ENCODE measurements at places on chromosomes 5 and 9. TPM values are rescaled to one million over a fixed set of nuclear protein-coding genes. Genes with fewer than 3 reads are reported as not detected.

DNA sequence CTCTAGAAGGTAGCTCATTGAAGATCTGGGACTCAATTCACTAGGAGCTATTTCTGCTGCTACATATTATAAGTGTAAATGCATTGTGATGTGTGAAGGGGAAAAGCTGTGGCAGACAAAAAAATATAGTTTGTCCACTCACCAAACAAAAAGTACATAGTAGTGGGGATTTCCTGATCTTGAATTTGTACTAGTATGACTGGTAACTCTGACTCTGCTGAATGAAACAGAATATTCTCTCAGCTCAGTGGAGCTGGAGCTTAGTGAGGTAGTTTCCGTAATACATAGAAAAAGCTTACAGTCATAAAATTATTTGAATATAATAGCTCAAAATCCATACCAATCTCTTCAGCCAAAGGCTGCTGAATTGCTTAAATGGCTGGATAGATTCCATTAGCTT lies 455.6 kb upstream of the CD180 start:
- no peak for DNase-seq

GRCh38 chr9:95939472-95939871 lies 64.0 kb downstream of the ERCC6L2 start:
- DNase-seq: no peak

DNA sequence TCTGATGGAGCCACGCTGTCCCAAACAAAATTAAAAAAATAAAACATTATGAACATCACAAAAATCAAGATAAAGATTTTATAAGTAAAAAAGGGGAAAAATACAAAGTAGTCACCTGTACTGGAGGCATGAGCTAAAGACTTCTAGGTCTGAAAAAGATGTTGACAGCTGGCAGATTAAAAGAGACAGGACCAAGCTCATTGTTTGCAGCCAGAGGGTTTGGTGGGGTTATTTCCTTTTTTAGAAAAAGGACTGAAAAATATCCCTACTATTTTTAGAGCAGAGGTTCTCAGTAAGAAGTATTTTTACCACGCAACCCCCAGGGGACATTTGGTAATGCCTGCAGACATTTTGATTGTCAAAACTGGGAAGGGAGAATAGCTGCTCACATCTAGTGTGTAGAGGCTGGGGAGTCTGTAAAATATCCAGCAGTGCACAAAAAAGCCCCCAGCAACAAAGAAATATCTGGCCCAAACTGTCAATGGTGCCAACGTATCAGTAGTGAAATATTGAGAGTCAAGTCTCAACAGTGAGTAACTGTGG lies 353.4 kb downstream of the TLE1 start:
- DNase-seq: no peak

GRCh38 chr9:136053757-136054142 lies 41.3 kb downstream of the NACC2 start:
- DNase-seq: no peak

GRCh38 chr5:148687427-148687826 lies 33.1 kb upstream of the HTR4 start:
- no peak for DNase-seq

GRCh38 chr5:73815631-73816030 lies 189.6 kb downstream of the ARHGEF28 start:
- DNase-seq: no peak

DNA sequence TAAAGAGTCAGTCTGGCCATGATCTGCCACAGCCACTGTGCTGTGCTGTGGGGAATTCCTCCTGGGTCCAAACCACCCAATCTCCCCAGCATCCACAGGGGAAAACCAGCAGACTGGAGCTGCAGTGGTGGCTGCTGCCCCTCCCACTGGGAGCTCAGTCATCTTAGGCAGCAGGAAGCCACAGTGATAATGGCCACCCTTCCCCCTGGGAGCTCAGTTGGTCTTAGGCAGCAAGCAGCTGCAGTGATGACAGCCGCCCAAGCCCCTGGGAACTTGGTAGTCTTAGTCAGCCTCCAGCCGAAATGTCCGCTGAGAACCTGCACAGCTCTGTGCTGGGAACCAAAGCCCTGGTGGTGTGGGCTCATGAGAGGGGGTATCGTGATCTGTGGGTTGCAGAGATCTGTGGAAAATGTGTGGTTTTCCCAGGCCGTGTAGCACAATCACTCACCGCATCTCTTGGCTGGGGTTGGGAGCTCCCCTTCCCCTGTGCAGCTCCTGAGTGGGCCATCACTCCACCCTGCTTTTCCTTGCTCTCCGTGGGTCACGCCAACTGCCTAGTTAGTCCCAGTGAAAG lies 38.4 kb upstream of the SMIM15 start:
- DNase-seq: no peak

DNA sequence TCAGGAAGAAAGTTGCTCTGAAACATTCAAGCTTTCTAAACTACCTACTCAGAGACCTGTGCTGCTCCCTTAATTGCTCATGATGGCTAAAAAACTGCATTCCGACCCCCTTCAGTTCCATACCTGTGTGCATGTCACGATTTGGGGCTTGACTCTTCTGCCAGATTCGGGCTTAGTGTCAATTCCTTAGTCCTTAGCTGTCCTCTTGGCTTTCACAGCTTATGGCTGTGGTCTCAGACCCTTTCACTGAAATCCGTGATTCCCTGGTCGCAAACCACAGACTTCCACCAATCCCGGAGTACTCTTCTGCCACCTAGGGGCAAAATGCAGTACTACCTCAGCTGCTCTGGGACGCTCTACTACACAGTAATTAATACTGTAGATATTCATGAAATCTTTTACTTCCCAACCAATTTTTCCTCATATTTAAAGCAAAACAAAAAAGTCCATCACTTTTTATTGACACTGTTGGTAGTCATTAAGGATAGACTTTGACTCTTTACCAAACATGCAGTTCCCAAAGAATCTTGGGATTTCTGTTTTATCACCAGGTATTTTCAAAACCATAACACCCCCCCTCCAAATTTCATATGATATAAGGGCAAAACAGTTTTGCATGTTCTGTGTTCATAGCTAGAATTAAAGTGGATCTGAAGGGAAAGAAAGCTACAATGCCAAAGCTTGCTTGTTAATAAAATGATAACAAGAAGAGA lies 617.4 kb downstream of the SLCO4C1 start:
- no peak for DNase-seq

DNA sequence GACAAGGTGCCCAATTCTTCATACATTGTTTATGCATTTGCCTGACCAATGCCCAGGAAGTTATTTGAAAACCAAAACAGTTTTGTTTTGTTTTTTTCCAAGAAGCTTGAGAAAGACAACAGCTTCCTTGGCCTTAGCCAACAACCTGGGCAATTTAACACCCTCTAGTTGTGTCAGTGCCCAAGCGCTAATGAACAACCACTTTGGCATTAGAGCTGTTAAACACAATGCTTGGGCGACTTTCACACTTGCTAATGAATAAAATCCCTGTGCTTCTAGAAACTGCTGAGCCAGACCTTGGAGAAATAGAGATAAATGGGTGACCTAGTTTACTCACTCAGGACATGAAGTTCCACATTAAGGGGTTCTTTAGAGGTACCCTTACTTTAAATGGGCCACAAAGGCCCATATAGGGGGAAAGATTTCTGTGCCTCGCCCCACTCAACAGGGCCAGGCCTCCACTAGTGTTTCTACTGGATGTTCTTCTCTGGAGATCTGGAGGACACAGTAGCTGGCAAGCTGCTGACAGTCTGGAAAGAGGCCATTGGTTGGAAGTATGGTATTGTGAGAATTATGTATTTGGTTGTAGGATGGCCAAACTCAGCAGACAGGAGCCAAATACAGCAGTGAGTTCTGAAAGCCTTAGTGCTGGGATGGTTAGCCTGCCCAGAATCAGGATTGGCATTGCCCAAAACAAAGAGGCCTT lies 179.8 kb downstream of the DOCK8 start:
- no peak for DNase-seq

DNA sequence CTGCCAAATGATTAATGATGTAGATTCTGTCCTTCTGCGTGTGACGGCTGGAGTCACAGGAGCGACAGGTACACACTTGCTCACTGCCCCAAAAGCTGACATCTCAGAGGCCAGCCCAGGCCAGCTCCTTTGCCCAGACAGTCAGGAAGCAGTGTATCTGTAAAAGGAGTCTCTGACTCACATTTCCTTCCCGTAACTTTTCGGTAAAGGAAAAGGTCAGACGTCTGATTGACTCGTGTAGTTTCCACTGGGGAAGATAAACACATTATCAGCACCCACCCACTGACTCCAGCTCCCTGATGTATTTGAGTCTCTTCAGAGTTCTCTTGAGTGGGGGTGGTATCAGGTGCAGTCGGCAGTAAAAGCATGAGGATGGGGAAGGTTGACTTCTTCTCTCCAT lies 64.4 kb upstream of the WWC1 start:
- DNase-seq: no peak

- DNase-seq: no peak
These were observed 26.3 kb downstream of the UBQLN1 start for GRCh38 chr9:83681490-83681889.

GRCh38 chr9:109793921-109794320 lies 13.9 kb downstream of the PALM2AKAP2 start:
- DNase-seq: no peak

GRCh38 chr9:79578891-79579290 lies 7.1 kb downstream of the TLE4 start:
- DNase-seq: no peak

- DNase-seq: peak; percentile 50
These were observed 36.7 kb downstream of the CDK7 start for GRCh38 chr5:69271376-69271775.

DNA sequence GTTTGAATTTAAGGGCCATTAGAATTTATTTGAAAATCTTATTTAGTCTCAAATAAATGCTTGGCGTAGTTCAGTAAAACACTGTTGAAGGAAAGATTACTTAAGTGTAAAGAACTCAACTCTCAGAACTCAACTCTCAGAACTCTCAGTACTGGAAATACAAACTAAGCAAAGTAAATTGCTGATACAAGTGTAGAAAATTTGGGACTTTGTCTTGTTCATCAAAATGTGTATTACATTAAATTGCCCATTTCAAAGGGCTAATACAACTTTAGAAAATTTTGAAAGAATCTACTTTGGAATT lies 99.4 kb downstream of the CSNK1G3 start:
- DNase-seq: no peak

DNA sequence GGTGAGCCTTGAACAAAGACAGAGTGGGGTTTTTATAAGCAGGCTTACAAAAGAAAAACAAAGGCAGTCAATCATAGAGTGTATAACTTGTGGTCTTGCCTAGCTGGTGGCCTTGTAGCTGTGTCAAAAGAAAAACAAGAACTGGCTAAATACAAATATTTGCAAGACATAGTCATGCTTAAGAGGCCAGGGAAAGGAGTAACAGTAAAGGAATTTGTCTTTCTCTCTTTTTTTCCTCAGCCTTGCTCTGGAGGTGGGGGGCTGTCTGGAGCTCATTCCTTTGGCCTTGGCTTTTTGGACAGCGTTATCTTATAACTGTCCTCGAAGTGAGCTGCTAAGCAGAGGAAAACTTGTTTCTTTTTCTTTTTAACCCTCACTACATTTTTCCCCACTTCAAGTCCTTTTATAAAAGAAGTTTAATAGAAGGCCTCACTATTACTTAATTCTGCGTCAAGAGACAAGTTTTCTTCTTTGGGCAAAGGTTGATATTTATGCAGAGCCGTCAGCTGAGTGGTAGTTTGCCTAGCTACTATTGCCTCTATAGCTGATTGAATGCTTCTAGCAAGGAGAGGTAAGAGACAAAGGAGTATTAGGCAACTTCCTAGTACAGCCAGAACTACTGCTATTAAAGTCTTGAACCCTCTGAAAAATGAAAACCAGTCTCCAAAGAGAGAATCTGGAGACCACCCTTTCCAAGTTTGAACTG lies 14.3 kb downstream of the CEL start:
- no peak for DNase-seq

GRCh38 chr5:52894451-52894850 lies 94.7 kb upstream of the ITGA2 start:
- DNase-seq: no peak

DNA sequence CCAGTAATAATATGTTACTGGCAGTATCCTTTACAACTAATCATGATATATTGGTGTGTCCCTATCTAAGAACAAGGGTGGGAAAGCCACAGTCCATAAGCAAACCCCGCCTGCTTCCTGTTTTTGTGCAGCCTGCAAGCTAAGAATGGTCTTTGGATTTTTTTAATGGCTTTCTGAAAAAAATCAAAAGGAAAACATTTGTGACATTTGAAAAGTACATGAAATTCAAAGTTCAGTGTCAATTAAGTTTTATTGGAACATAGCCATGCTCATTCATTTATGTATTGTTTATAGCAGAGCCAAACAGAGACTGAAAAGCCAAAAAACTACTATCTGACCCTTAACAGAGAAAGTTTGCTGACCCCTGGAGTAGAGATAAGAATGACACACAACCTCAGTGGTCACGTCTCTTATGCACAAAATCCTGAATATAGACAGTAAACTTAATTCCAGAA lies 12.8 kb upstream of the TMEM245 start:
- no peak for DNase-seq

- DNase-seq: peak; percentile 8
These were observed 167.7 kb downstream of the TARS1 start for GRCh38 chr5:33608344-33609041.

GRCh38 chr9:75658301-75658905 lies 232.1 kb upstream of the PCSK5 start:
- DNase-seq: no peak

DNA sequence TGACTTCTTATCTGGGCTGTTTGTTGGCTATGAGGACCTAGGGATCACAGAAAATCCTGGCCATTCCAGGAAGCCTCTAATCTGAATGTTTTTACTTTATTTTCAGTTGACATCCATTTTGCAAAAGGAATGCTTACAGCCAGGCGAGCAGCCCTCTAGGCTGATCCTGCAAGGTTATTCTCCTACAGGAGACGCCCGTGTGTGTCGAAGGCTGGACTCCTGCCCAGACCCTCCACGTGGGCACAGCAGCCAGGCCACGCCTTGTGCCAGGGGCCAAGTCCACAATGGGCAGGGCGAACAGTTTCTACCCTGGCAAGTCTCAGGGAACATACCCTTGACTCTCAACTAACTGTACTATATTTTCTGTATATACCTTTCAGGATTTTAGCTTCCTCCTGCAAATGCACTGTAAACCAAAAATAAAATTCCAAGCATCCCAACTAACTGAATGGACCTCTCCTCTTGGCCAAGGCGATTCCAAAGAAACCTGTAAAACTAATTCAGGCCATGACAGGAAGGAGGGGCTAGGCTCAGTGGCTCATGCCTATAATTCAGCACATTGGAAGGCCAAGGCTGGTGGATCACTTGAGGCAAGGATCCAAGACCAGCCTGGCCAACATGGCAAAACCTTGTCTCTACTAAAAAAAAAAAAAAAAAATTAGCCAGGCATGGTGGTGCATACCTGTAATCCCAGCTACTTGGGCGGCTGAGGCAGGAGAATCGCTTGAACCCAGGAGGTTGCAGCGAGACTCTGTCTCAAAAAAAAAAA lies 5.7 kb downstream of the CMBL start:
- no peak for DNase-seq

DNA sequence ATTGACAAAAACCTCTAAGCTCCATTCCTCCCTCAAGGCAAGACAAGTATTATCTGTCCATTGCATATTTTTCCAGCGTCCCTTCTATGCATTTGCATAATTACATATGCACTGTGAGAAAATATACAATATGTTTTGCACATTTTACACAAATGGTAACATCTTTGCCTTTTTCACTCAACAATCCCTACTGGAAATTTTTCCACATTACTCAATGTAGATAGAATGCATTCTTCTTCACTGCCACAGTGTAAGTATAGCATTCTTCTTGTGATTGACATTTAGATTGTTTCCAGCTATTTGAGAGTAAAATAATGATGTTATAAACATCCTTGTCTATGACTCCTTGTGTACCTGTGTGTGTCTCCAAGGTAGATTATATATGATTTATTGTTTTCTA lies 205.0 kb downstream of the SLIT3 start:
- DNase-seq: no peak

Gene SLC36A3
- polyA plus RNA-seq: not detected

Gene SUSD1
- 26.7 TPM for polyA plus RNA-seq

Gene RMRP
- not detected for polyA plus RNA-seq

Gene IRX4
- polyA plus RNA-seq: not detected

Gene SECISBP2
- 92.8 TPM for polyA plus RNA-seq

Gene ANKRD31
- polyA plus RNA-seq: 0.75 TPM

Gene PCDHGB6
- polyA plus RNA-seq: 7.8 TPM

Measured in left lung (tissue), 14 donors.